Aorta (tissue), 5 donors: ENCODE measurements at places on chromosomes 3 and 15. TPM values are rescaled to one million over a fixed set of nuclear protein-coding genes. Genes with fewer than 3 reads are reported as not detected.

- peak; percentile 73 for DNase-seq
Observed at GRCh38 chr3:192570821-192571791, 156.2 kb downstream of the FGF12 start.

DNA sequence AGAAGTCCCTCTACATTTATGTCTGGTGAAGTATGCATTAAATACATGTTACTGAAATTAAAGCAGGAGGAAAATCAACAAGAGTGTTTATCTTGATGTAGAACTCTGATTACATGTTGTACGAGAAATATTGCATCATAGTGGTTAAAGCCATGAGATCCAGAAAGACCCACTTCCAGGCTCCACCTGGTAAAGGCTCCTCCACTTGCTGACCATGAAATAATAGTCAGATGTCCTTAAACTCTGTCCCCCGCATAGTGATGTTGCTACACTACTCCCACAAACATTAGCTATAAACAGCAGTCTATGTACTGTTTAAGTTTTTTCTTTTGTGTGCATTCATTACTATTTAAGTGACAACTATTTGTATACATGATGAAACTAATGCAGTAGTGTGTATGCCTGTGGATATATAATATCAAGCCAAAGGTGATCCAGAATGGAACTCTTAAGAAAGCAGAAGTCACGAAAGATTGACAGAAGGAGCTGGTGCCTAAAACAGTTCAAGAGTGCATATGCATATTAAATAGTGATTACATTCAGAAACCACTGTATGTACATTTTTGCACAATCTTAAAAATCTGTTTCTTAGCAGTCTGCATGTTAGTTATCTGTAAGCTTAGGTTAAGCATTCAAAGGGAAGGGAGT is 264.4 kb upstream of the KCNMB2 start:
- DNase-seq, result no peak

GRCh38 chr3:67290438-67290837 is 292.3 kb downstream of the KBTBD8 start:
- DNase-seq, result no peak

SLC22A13 gene
- total RNA-seq, result 1.1 TPM

DNA sequence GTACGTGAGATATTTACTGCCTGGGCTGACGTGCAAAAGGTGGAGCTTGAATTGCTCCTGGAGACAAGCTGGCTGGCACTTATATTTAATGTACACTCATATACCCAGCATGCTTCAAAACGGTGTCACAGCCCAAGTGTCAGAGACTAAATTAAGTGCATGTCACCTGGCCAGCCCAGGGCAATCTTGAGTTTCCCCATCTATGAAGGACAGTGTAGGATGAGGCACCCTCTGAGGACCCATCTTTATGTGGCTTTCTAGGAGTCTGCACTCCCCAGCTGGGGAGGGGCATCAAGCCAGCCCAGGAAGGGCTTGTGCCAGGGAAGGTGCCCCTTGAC is 5.3 kb downstream of the LRRC15 start:
- no peak for DNase-seq

GRCh38 chr3:28322464-28322863 is 26.1 kb upstream of the ZCWPW2 start:
- DNase-seq, result no peak

DNA sequence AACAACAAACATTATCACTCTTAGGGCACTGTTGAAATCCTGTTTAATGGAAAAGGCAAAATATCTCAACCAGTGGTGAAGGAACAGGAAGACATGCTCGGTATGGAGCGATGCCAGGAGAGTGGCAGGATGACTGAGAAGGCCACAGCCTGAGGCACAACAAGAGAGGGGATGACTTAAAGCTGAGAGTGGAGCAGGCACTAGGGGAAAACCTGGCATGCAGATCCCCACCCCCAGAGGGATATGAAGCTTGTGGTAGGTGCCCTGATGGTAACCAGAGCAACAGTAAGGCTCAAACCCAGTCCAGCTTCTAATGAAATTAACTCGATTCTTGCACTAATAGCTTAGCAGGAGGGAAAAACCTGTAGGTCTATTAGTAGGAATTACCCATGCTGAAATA is 40.4 kb downstream of the LYSMD4 start:
- no peak for DNase-seq

GRCh38 chr3:125654526-125654925 is 59.2 kb upstream of the OSBPL11 start:
- DNase-seq, result no peak

GRCh38 chr3:37668431-37668817 is 193.3 kb upstream of the CTDSPL start:
- no peak for DNase-seq

DNA sequence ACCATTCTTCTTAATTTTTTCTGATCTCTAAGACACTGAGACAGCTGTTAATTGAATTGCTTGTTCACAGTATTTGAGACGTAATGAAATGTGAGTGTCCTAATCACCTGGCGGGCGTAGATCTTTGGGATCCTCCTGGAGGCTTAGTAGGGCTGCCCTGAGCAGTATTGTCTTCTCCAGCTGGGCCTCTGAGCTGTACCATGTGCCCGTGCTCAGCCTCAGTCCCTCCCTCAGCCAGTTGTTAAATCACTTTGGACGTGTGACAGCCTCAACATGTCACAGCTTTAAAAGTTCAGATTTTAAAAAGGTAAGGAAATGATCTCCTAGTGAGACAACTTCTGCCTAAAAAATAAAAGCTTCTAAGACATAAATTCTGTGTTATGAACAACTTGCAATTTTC is 35.5 kb downstream of the IGF1R start:
- DNase-seq, result no peak

DNA sequence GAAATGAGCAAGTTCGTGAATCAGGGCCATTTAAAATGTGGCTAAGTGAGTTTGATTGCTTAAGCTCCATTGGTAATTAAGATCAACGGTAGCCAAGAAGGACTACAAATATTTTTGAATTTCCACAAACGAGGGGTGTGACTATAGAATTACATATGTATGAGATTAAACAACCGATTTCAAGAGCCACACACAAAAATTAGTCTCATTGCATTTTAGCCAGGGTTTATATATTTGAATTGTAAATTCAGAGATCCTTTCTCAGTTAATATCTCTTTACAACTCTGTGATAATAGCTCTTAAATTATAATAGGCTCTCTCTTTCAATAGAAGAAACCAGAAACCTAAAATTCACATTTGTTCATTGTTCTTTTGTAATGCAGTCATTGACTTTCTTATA is 325.6 kb upstream of the ICE2 start:
- no peak for DNase-seq

EPHA3 gene
- total RNA-seq, result 10.7 TPM

DNA sequence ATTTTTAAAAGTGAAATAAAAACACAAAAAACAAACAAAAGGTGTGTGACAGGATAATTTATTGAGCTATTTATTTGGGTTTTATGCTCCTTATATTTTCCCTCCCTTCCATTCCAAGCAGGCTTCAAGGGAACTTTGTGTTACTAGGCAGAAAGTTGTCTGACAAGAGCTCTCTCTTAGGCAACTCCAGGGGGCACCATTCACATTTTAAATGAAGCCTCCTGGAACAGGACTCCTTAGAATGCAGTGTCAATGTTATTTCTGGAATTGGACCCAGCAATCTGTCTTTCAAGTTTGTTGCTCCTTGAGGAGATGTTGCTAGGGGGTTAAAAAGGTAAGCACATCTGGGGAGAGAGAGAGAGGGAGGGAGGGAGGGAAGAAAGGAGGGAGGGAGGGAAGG is 5.4 kb upstream of the RFX7 start:
- no peak for DNase-seq

RASL12 gene
- total RNA-seq, result 86.9 TPM

- DNase-seq, result no peak
Observed at GRCh38 chr3:125002414-125003368, 53.1 kb downstream of the HEG1 start.
